ENCODE measurements at places on chromosomes 12 and 14. TPM values are rescaled to one million over a fixed set of nuclear protein-coding genes. Genes with fewer than 3 reads are reported as not detected.

The FIGNL2 gene
- not detected for total RNA-seq

GRCh38 chr12:131101703-131102492, 148.2 kb downstream of the ADGRD1 start:
- peak; percentile 26 for DNase-seq
- H3K27me3 ChIP-seq: peaks cover 11% of the 10 kb centered on the region
- H3K4me1 ChIP-seq: peaks cover 12% of the 10 kb centered on the region
- H3K4me3 ChIP-seq: no peak overlapping the region
- no peak overlapping the region for H3K27ac ChIP-seq
- H3K36me3 ChIP-seq: no peaks in the 10 kb centered on the region

DNA sequence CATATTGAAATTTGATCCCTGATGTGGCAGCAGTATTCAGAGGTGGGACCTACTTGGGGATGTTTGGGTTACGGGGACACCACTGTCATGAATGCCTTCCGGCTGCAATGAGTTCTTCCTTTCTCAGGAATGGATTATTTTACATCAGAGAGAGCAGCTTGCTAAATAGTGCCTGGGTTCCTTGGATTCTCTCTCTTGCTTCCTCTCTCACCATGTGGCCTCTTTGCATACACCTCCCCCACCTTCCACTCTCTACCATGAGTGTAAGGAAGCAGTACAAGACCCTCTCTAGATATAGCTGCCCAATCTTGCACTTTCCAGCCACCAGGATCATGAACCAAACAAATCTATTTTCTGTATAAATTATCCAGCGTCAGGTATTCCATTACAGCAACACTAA, 15.4 kb upstream of the SCAF11 start:
- H3K4me1 ChIP-seq: no peaks in the 10 kb centered on the region
- H3K27me3 ChIP-seq: no peaks in the 10 kb centered on the region
- no peaks in the 10 kb centered on the region for H3K36me3 ChIP-seq
- no peak overlapping the region for H3K4me3 ChIP-seq

DNA sequence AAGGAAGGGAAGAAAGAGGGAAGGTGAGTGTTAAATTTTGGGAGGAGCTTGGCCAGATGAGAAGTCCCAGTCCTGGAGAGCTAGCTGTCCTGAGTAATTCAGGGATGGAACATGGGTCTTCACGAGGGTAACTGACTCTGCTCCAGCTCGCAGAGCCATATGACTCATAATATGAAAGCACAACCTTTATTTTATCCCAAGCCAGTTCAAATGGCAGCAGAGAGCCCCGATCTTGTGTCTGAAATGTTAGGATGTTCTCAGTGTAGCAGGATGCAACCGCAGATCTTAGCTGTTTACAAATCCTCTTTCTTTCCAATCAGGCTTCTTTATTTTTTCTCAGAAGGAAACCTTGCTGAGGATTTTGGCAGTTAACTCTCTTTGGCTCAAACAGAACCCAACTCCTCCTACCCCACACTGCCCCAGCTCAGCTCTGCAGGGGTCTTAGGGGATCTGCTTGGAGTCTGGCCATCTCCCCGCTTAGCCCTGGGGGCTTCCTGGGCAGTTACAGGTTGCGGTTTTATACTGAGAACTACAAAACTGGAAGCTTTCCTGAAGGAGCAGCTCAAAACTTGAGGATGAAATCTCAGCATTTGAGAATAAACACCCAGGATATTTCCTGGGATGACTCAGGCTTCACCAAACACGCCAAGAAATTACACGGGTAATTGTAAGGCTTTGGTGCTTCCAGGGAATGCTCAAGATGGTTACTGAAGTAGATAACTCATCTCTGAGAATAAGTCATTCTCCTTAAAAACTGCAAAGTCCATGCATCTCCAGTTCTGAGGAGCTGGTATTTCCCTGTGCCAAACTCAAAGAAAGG, 92.5 kb downstream of the VCPKMT start:
- H3K4me1 ChIP-seq: peaks cover 18% of the 10 kb centered on the region

- no peaks in the 10 kb centered on the region for H3K27me3 ChIP-seq
- no peak for DNase-seq
- H3K4me1 ChIP-seq: peaks cover 4% of the 10 kb centered on the region
These were observed 47.2 kb downstream of the MAP1LC3B2 start for GRCh38 chr12:116606397-116606796.

- H3K4me1 ChIP-seq: no peaks in the 10 kb centered on the region
- no peak overlapping the region for H3K4me3 ChIP-seq
- no peaks in the 10 kb centered on the region for H3K36me3 ChIP-seq
These were observed 49.3 kb upstream of the TMPO start for GRCh38 chr12:98465950-98466602.

- no peaks in the 10 kb centered on the region for H3K36me3 ChIP-seq
- H3K27me3 ChIP-seq: no peaks in the 10 kb centered on the region
- no peak for DNase-seq
- peak overlapping the region; percentile 53 for H3K27ac ChIP-seq
- no peak overlapping the region for H3K4me3 ChIP-seq
These were observed 29.2 kb downstream of the FBLN5 start for GRCh38 chr14:91918186-91918883.
